Placental pericyte (primary cell): ENCODE measurements at places on chromosomes 1 and 21. TPM values are rescaled to one million over a fixed set of nuclear protein-coding genes. Genes with fewer than 3 reads are reported as not detected.

The FASLG gene
- under 0.01 TPM in 1 of 2 replicates, not detected in the other for total RNA-seq

The PODN gene
- total RNA-seq = 10.2 and 110 TPM in 2 replicates

The GPR153 gene
- 10.2 and 14.4 TPM in 2 replicates for total RNA-seq

The KRTAP12-2 gene
- not detected in 2 replicates for total RNA-seq

The TCHHL1 gene
- total RNA-seq = not detected in 2 replicates

The LCE1E gene
- total RNA-seq = not detected in 2 replicates

The TPTE gene
- 1.1 TPM in 1 of 2 replicates, not detected in the other for total RNA-seq

The KPRP gene
- not detected in 2 replicates for total RNA-seq

The TNFRSF9 gene
- total RNA-seq = under 0.01 and 3.1 TPM in 2 replicates

The KCND3 gene
- 0.14 and 0.22 TPM in 2 replicates for total RNA-seq

The LGR6 gene
- total RNA-seq = under 0.01 TPM in 1 of 2 replicates, not detected in the other

The GJB5 gene
- not detected in 2 replicates for total RNA-seq

The HES3 gene
- total RNA-seq = not detected in 2 replicates

The VANGL2 gene
- not detected in 2 replicates for total RNA-seq

The ATAD3C gene
- under 0.01 TPM in 1 of 2 replicates, not detected in the other for total RNA-seq

The INTS7 gene
- 7.0 and 21.3 TPM in 2 replicates for total RNA-seq
